Activated CD4-positive, alpha-beta T cell treated with anti-CD3 and anti-CD28 coated beads, Interleukin-2, amount 10 ng/mL, durations not matched to agents 24 days and 14 days (primary cell): ENCODE measurements at places on chromosomes 13 and 19.

- DNase-seq, result no peak
Measured at GRCh38 chr19:42018503-42019193, 24.6 kb upstream of the ATP1A3 start.

DNA sequence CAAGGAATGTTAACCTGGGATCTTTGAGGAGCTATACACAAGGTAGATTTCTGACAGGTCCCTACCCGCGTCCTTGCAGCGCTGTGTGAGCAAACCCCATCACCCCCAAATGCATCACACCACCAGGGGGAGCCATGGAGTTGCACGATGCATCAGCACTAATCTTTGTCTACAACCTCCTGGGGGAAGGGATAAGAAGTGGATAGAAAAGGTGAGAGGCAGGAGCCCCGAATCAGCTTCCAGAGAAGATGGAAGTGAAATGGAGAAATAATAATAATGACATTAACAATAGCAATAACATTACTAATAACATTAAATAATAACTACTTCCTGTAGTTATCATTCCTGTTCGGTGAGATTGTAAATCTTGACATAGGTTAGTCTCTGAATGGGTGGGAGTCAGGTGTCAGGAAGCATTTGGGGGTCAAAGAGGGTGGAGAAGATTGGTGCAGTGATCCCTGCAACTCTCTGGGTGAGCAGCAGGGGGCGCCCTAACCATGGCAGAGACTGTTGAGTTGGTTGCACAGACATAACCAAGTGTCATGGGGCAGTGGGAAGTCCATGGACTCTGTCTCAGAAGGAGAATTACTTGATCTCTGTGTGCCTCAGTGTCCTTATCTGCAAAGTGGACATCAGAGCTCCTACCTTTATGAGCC, 16.5 kb downstream of the SIGLEC7 start:
- peak; percentile 94 for DNase-seq

GRCh38 chr13:40273253-40274025, 393.0 kb downstream of the FOXO1 start:
- DNase-seq, result no peak

DNA sequence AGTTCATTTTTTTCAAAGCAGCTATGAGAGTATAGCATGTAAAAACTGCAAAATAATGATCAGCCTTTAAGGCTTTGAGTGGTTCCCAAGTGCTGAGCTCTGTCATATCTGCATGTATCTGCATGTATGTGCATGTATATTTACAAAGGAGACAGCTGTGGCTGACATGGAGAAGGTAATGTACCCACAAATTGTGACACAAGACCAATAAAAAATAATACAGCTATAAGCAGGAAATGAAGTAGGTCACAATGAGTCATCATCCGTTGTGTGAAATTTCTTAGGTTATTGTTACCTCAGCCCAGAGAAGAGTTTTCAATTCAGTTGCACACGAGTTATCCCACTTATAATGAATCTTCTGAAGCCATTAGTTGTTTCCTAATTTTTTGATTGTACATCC, 60.9 kb upstream of the MED4 start:
- peak; percentile 80 for DNase-seq

DNA sequence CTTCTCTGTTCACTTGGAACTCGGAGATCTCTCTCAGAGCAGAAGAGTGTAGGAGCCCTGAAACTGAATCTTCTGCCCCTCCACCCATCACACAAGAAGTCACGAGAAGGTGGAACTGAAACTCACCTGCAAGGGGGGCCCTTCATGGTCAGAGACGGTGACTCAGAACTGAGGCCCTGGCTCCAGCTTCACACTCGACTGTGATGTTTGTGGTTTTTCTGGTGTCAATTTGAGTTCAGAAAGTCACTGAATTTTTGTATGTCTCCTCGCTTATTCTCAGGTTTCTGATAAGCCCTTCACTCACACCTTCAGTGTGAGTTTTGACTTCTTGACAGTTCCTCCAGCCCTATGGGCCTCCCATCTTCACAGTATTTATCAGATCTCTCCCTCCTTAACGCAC, 23.1 kb downstream of the SIGLEC5 start:
- no peak for DNase-seq

GRCh38 chr19:4057931-4058692, 8.6 kb downstream of the ZBTB7A start:
- no peak for DNase-seq

- no peak for DNase-seq
Measured at GRCh38 chr19:44891016-44891882, at the start of gene TOMM40. TOMM40 (plus strand) TSS chr19:44891254; CDS start chr19:44891416, 162 bp downstream.

- DNase-seq, result no peak
Measured at GRCh38 chr13:76503291-76503690, 382.9 kb downstream of the KCTD12 start.

DNA sequence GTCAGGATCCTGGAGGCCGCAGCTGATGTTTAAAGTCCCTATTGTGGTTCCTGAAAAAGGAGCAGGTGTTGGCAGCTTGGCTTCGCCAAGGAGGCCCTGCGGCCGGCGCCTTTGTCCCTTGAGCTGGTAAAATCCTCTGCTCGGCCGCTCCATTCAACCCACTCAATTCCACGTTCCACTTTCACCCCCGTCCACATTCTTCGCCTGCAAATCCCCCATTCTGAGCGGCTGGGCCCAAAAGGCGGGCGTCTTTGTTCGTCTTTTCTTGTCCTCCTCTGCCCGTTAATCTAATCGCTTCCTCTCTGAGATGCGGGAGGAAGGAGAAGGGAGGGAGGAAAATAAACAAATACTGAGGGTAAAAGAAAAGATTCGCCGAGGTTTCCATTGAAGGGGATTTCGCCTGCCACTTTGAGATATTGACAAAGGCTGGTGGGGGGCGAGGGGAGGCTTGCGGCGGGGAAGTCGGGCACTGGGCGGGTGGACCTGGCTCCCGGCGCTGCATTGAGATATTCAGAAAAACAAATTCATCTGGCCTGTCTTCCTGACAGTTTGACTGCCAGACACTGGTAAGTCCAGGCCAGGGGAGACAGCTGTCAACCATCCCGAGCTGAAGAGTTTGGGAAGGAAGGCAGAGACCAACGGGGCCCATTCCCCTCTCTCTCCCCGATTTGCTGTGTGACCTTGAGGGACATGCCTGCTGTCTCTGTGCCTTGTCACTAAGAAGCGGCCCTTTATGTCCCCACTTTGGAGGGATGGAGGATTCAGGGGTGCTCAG, 37.6 kb downstream of the ZNRF4 start:
- no peak for DNase-seq

GRCh38 chr13:100341327-100341726, 247.3 kb downstream of the GGACT start:
- DNase-seq, result no peak

DNA sequence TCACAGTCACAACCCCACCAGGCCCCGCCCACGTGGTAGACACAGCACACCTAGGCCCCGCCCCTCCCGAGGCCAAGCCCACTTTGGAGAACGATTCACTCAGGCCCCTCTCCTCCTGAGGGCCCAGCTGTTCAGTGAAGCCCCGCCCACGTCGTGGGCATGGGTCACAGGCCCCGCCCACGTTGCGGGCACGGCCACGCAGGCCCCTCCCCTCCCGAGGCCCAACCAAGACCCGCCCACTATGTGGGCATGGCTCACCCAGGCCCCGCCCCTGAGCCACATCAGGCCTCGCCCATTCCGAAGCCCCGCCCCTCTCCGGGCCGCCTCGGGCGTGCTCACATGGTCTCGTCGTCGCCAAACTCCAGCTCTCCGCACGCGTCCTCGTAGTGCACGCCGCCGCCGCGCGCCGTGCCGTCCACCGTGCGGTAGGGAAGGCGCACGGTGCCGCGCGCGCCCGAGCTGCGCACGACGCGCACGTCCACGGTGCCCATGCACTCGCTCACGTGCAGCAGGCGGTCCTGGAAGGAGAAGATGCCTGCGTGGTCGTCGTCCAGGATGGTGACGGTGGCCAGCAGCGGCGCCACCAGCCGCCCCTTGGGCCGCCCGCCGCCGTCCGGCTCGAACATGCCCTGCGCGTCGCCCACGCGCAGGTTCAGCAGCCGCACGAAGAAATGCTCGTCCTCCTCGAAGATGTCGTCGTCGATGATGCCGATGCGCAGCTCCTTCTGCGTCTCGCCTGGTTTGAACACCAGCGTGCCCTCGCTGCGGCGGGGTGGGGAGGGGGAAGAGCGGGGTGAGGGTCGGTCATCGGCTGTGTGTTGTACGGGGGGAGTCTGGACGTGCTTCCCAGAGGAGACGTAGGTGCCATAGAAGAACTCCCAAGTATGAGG, 24.0 kb downstream of the SLC8A2 start:
- peak; percentile 92 for DNase-seq

- no peak for DNase-seq
Measured at GRCh38 chr13:85816413-85816812, 17.2 kb upstream of the SLITRK6 start.

DNA sequence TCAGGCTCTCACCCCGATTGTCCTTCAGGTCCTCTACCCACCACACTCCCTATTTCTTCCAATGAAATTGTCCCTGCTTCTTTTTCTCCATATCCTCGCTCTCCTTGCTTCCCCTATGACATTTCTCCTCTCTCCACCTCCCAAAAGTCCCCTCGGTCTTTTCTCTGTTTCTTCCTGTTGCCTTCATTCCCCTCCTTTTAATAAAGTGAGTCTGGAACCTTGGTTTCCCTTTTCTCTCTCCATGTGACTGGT, 676 bp upstream of the ZNF574 start:
- DNase-seq, result no peak

GRCh38 chr13:110455941-110456340, 105.6 kb downstream of the RAB20 start:
- DNase-seq, result peak; percentile 89

DNA sequence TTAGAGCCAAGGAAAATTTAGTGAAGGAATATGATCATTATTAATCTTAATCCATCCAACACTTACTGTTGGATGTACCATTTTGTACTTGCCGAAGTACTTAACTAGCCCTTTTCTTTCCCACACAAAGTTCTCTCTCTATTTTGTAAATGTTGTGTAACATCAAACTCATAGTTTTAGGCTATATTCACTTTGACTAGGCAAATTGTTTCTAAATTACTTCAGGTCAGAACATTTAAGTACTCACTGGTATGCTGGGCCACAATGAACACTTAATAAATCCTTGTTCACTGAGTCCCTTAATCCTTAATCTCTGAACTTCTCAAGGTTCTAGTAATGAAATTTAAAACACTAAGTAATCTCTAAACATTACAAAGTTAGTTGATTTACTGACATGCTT, 49.3 kb upstream of the EEF1AKMT1 start:
- DNase-seq, result no peak

DNA sequence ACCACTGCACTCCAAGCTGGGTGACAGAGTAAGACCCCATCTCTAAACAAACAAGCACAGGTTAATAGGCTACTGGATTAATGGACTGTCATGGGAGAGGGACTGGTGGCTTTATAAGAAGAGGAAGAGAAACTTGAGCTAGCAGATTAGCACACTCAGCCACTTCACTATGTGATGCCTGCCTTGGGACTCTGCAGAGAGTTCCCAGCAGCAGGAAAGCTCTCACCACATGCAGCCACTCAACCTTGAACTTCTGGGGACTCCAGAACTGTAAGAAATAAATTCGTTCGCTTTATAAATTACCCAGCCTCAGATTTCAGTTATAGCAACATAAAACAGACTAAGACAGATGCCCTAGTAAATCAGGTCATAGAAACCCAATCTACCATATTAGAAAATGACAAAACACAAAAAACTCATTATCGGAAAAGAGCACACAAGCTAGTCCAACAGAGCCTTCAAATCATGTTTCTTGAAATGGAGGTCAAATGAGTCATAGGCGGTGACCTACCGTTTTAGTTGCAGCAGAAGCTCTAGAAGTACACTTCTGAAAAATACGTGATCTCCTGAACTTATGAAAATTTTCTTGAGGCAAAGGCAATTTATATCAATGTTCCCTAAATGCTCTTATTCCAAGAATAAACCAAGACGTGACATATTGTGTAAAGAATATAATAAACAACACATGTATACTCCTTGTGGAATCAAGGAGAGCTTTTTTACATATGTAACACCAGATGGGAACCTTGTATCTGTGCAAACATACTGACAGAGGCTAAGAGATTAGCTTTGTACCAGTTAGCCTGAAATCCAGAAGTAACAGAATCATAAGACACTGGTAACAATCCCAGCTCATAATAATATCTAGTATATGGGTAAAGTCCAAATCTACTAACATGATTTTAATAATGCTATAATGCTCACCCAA, 340.9 kb upstream of the SGCG start:
- DNase-seq, result no peak

DNA sequence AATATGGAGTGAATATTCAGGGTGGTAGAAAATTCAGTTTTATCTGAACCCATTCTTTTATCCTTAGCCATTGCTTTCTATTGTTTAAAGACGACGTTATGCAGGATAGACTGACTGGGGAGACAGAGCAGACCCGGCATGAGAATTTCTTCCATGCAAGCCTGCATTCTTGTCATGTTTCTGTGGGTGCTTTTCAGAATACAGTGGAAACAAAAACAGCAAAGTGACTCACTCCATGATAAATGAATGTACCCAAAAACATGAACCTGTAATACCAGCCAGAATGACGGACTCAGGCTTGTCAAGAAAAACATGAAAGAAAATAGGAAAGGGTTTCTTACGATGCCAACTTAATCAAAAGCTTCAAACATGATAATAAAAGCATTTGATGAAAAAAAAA, 924.0 kb downstream of the EFNB2 start:
- no peak for DNase-seq

- DNase-seq, result peak; percentile 76
Measured at GRCh38 chr13:106570299-106570852, 2.4 kb upstream of the ARGLU1 start.

- DNase-seq, result no peak
Measured at GRCh38 chr13:100130092-100130491, 41.2 kb downstream of the PCCA start.

DNA sequence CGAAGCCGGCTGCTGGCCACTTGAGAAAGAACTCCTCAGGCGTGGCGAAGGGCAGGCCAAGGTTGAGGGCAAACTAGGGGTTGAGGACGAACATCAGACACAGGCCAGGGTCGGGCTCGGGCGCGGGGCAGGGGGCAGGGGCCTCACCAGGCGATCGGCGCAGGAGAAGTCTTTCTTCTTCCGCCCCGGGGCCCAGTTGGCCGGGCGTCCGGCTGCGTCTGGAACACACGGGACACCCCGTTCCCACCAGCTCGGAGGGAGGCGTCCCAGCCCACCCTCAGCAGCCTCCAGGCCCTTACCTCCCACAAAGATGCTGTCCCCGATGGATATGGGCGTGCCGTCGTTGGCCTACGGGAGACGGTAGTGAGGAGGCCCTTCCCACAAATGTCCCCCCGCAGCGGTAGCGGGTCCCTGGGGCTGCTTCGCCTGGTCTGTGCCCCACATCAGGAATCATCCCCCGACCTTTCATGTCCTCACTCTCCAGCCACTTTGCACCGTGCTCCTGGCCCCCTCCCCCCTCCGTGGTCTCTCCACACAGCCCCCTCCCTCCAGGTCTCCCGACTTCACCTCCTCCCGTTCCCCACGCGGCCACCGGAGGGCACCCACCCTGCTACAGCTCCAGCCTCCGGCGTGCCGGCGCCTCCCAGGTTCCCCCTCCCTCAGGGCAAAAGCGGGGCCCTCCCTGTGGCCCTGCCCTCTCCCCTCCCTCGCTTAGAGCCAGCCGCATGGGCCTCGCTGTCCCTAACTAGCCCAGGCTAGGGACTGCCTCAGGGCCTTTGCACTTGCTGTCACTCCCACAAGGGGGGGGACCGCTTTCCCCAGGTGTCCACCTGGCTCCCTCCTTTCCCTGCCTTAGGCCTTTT, 4.8 kb downstream of the PNKP start:
- DNase-seq, result no peak

GRCh38 chr19:45507872-45508416, 665 bp downstream of the VASP start:
- DNase-seq, result peak; percentile 71

GRCh38 chr19:40219721-40220276, 1.6 kb upstream of the TTC9B start:
- no peak for DNase-seq
